NCI-H1417 treated with DMSO at 0.1 percent for 48 hours (cell line): ENCODE measurements at places on chromosomes 7 and 10.

- DNase-seq, result no peak
Observed at GRCh38 chr10:108469940-108470339, 1305.4 kb upstream of the SORCS1 start.

DNA sequence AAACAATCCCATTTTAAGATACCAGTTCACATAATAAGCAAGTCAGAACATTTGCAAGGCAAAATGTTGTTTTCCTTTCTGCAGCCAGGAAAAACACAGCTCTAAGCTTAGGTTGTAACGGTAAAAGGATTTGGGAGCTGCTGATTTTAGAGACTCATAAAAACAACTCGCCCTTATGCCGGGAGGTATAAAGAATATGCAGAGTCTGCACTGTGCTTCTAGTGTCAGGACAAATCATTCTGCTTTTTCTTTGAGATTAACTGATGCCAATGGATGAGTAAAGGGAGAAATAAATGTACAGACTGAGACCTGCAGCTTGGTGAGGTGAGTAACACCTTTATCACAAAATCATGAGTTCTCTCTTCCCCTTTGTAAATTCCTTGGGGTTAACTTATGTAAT lies 2.0 kb upstream of the SFR1 start:
- DNase-seq, result no peak

DNA sequence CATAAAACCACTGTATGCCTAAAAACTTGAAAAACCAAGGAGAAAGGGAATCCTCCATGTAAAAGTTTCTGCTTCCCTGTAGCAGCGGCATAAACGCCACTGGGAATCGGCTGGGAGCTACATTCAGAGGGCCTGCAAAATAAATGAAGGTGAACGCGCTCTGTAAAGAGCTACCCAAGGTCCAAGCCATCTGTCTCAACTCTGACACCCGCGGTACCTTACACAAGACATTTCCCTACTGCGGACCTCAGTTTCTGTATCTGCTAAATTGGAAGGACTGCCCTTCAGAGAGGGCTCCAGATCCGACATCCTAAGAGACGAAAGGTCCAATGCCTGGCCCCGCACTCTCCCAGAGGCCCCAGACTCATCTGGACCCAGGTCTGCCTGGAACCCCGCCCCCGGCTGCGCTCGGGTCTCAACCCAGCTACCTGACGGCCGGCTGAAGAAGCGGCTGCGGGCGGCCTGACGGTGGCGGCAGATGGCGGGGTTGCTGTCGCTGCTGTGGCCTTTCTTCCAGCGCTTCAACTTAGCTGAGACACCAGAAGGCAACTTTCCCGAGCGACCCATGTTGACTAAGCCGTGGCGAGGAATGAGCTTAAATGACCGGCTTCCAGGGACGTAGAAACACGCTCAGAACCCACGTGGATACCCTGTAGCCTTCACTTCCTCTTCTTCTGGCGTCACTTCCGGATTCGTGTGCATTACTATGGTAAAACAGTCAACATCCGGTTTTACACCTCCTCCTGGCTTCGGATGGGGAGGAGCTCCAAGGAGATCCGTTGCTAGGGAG lies at the start of gene RRP12:
RRP12 (minus strand) TSS at position 676 of the 790 bp plus-strand sequence; CDS start at position 567, 109 bp downstream.
- DNase-seq, result peak; percentile 75

GRCh38 chr10:107915215-107915610 lies 750.7 kb upstream of the SORCS1 start:
- no peak for DNase-seq

DNA sequence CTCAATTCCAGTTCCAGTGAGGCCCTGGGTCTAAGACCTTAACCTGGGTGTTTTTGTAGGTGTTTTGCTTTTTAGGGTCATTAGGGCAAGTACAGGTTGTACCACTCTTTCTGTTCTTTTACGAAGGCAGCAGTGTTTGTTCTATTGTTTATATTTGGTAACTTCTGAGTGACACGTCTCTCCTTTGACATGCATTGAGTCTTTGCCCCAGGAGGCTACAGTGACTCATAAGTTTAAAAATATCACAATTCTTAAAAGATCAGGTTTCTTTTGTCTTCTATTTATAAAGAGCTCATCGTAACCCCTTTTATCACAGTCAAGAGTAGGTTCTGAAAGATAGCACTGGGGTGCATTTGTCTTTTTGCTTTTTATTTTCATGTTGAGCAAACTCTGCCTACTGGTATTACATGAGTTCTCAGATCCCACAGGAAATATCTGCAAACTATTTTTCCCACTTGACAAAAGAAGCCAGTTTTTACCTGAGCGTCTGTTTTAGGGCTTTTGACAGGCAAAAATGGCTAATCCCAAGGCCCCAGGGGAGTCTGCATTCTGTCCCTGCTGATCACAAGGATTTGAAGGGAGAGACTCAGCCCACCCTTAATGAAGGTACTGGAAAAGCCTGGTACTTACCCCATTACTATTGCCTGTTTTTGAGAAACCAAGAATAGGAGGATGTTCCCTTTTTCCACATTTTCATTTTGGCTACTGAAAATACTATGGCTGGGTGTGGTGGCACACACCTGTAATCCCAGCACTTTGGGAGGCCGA lies 7.9 kb downstream of the NUDT13 start:
- DNase-seq, result no peak

GRCh38 chr10:47291682-47292081 lies 8.3 kb upstream of the GDF10 start:
- no peak for DNase-seq

GRCh38 chr10:1187855-1188557 lies 131.8 kb downstream of the WDR37 start:
- no peak for DNase-seq

DNA sequence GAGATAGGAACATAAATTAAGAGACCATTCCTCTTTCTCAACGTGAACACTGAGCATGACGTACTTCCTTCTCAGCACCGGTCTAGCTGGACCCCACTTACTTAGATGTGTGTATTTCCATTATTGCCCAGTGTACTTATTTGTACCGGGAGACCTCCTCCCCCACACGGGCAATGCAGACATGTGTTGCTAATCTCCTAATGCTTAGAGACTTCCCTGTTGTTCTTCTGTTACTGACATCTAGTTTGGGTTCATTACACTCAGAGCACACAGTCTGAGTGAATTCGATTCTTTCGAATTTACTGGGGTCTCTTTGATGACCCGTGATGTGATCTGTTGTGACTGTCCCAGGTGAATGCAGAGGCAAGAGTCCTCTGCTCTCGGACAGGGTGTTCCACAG lies 260.0 kb downstream of the MAD1L1 start:
- DNase-seq, result no peak

DNA sequence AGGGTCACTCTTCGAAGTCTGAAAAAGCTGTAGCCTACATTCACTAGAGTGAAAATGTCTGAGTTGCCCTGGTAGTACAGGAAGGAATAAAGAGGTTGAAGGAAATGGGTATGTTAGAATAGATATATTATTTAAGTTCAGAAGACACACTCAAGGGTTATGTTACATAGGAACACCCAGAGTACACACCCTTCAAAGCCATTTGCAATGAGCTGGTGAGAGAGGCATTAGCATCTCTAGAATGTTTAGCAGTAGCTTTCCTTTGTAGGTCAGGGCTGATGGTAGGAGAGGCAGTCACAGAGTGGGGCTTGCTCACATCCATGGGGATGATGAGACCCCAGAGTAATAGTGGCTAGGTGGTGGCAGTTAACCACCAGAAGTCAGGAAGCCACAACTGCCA lies 221.2 kb downstream of the SLC25A13 start:
- no peak for DNase-seq

DNA sequence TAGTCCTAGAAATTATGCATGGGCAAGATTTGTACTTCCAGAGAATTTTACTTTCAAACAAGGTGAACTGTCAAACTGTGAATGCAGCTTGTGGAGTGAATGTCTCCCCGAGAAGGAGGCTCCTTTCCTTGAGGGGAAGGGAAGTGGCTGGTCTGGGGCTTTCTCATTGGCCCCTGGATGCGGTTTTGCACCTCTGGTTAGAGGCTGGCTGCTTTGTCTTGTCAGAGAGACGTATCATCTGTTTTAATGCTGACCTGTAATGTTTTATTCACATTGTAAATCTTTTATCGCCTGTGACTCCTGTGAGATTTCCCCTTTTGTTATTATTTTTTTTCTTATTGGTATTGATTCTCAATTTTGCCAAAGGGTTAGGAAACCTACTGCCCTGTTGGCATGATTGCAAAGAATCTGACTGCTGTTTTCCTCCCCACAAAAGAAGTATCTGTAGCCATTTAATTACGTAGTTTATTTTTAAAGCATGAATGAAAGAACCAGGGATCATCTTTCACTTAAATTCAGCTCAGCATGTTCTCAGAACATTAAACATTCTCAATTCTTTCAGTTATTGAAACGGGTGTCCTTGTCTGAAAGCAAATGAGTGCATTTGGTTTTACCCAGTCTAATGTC lies 238.3 kb upstream of the NFE2L3 start:
- peak; percentile 35 for DNase-seq

GRCh38 chr7:66039094-66039670 lies 36.4 kb upstream of the ASL start:
- DNase-seq, result no peak

DNA sequence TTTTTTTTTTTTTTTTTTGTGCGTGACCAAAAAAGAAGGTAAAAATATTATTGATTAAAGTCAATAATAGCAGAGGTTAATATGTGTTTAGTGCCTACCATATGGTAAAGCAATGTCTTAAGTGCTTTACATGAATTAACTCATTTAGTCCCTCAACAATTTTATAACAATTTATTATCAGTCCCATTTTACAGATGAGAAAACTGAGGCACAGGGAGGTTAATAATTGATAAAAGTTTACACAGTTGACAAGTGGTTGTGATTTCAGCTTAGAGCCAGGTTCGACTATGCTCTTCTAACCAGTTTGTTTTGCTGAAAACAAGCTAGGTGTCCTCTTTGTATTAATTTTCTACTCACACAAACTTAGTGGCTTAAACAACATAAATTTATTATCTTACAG lies 67.0 kb downstream of the EXOC4 start:
- no peak for DNase-seq

DNA sequence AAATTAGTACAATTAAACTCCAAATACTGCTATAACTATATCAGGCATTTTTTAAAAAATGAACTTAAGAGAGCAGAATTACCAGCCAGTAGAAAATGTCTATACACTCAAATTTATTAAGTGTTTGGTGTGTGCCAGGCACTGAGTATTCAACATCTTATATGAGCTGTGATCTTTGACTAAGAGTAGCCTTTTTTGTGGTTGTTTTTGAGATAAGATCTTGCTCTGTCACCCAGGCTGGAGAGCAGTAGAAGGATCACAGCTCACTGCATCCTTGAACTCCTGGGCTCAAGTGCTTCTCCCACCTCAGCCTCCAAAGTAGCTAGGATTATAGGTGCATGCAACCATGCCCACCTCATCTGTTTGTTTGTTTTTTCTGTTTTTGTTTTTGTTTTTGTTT lies 102.5 kb upstream of the CELF2 start:
- DNase-seq, result no peak

GRCh38 chr7:46133751-46134150 lies 212.7 kb upstream of the IGFBP3 start:
- no peak for DNase-seq

GRCh38 chr7:143279186-143280098 lies 5.3 kb upstream of the TMEM139 start:
- no peak for DNase-seq

DNA sequence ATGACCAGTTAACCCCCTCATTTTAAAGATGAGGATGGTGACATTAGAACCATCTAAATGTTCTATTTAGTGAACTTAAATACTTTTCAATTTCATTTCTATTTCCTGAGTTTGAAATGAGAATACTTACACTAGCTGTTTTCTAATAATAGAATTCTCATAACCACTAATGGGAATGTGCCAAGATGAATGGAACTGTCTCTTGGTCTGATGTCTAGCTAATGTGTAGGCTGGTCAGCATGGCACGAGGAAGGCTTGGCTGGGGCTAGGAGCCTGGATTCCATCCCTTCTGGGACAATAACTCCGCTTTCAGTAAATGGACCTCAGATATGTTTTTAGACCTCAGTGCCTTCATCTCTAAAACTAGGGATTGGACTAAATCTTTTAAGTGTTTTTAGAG lies 185.8 kb upstream of the NRP1 start:
- DNase-seq, result no peak

GRCh38 chr7:131556053-131556908 lies at the start of gene PODXL:
TSS of gene PODXL (minus strand) at chr7:131556628. CDS start at chr7:131556359, 269 bp downstream.
- no peak for DNase-seq

DNA sequence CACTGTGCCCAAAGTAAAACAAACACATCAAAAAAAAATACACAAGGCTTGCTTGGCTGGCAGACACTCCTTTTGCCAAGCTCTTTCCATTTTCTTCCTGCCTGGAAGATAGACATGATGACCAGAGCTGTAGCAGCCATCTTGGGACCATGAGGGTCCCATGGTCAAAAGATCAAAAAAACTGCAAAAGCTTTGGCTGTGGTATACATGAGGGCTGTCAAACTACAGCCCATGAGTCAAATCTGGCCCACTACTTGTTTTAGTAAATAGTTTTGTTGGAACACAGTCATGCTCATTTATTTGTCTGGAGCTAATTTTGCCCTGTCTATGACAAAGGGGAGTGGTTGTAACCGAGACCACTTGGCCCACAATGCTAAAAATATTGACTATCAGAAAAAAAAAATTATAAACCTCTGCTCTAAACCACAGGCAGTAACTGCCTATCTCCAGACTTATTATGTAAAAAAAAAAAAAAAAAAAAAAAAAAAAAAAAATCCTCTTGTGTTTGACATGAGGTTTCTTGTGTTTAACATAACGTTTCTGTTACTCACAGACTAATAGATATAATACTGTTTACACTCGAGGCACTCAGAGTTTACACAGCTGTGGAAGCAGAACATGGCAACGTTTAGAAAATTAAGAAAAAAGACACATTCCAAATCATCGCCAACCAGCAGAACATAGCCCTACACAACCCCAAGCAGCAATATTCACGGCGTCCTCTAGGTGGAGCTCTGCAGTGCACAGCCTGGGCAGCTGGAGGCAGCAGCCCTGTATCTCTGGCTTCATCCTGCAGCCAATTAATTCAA lies 36.9 kb downstream of the ASB13 start:
- DNase-seq, result no peak

DNA sequence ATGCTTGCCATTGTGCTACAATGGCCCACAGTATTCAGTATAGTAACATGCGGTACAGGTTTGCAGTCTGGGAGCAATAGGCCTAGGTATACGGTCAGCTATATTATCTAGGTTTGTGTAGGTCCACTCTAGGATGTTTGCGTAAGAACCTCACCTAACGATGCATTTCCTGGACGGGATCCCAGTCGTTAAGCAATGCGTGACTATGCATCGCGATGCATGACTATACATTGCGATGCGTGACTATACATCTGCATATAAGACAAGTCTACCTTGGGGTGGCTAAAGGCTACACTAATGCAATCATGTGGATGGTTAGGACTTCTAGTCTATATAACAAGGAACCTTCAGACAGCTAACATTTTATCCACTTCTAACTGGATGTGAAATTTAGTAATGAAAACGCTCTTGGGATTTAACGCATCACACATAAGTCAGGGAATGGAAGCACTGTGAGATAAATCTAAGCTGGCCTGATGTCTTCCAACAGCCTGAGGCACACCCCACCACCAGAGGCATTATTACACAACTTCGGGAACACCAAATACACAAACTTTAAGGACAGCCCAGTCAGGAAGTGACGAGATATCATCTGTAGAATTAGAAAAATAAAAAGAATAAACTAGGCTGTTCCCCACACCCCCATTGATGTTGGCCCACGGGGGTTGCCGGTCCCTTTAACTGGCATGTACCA lies 9.2 kb downstream of the GNA12 start:
- DNase-seq, result no peak

GRCh38 chr7:119197172-119197876 lies 972.8 kb downstream of the ANKRD7 start:
- no peak for DNase-seq
